ENCODE measurements at places on chromosomes 2 and 18.

DNA sequence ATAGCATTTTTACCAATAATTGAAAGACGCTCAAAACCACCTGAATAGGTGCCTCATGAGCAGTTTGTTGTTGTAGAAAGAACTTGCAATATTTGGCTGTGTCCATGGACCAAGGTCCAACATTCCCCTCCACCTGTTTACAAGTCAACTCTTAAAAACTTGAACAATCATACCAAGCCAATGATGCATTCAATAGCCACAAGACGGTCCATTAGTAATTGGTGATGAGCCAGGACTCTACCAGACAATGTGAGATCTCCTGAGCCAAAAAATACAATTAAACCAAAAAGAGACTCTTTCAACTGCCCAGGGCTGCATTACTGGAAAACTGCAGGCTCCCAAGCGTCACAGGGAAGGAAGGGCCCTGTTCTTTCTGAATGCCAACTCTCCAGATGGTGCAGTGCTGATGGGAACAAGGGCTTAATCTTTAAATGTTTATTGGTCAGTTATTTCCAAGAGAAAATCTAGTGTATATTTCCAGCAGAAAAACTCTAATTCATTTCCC, 118.8 kb upstream of the EPB41L3 start:
- DNase-seq = no peak

GRCh38 chr2:31660165-31660564, 79.4 kb upstream of the SRD5A2 start:
- no peak for DNase-seq

- DNase-seq = no peak
Observed at GRCh38 chr2:219714681-219715400, 87.4 kb downstream of the SLC4A3 start.

- no peak for DNase-seq
Observed at GRCh38 chr2:215598376-215598975, 162.6 kb upstream of the FN1 start.

- DNase-seq = no peak
Observed at GRCh38 chr2:652881-653480, 24.2 kb downstream of the TMEM18 start.

DNA sequence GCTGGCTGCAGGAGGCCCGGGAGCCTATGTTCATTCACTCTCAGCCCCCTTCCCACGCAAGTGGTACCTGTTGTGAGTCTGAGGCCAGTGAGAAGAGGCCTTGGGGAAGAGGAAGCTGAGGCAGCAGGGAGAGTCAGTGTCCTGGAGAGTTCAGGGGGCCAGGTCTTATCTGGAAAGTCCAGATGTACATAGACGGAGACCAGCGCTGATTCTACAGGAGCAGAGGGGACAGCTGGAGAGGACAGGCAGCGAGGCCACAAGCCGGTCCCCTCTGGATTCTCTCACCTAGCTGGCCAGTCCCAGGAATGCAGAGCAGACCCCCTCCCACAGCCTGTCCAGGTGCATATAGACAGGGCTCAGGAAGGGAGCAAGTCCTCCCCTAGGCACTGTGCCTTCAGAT, 29.1 kb upstream of the SELENOI start:
- no peak for DNase-seq

DNA sequence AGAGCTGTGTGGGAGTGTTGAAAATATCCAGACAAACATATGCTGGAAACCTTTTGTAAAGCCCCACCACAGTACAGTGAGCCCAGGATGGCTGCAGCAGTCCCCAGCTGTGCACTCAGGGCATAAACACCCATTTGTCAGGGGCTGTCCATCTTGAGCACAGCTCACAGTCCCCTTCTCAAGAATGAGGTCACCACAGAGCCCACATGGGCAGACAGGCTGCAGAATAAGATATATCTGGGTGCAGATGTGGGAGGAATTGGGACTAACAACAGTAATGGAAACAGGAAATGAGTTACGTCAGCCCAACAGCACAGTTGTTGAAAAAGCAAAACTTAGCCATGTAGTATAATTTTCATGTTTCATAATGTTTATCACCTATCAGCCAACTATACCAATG, 219.6 kb downstream of the ETAA1 start:
- no peak for DNase-seq

Data from stimulated activated CD4-positive, alpha-beta T cell treated with anti-CD3 and anti-CD28 coated beads, Interleukin-4, amount 100 ng/mL, for 4 hours (primary cell).